Fibroblast of mammary gland (primary cell): ENCODE measurements at places on chromosomes 5 and 9.

GRCh38 chr5:171355302-171355724 lies 32.3 kb upstream of the NPM1 start:
- DNase-seq, result no peak

- DNase-seq, result no peak
These were observed 17.4 kb downstream of the CDC42SE2 start for GRCh38 chr5:131281133-131281867.

- DNase-seq, result no peak
These were observed 67.0 kb upstream of the PPP1R2B start for GRCh38 chr5:156783092-156783491.

DNA sequence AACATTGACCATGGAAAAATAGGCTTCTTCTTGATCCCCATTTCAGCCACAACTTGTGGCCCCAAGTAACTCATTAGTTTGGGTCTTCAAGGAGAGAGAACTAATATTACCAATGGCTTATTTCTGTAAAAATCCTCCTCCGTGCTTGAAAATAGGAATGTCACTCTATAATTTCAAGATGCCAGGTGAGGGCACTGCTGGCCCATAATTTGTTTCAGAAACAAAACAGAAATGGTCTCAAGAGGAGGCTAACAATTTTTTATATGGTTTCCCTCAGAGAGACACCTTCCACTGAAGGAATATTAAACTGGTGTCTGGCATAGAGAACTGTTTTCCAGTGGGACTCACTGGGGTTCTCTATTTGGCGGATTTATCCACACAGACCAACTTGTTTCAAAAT lies 437.0 kb upstream of the TRPC7 start:
- peak; percentile 54 for DNase-seq

- DNase-seq, result peak; percentile 100
These were observed 224.1 kb downstream of the ESM1 start for GRCh38 chr5:54761213-54761701.

GRCh38 chr5:39570403-39571027 lies 145.7 kb upstream of the DAB2 start:
- DNase-seq, result peak; percentile 67

DNA sequence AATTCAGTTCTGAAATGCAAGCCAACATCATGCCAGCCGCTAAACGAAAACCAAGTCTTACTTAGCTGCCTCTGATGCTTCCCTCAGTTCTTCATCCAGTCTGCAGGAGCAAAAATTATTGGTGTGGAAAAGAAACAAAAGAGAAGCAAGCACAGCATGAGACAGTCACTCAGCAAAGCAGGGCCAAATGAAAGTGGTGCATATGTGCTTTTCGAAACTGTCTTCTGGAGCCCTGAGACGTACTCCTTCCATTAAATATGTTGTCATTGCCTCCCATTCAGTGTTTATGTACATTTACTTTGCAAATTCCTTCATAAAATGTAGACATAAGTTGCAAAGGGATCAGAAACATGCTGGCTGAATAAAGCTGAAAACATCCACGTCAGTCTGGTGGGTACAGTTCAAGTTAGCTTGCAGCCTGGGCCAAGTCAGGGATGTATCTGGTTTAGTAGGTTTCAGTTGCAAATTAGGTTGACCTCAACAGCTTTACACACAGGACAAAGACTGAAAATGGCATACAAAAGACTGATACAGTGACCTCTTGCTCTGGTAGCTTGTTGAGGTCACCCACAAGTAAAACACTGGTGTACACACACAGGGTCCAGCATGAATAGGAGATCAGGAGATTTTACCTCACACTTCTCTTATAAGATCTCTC lies 139.7 kb upstream of the PCA3 start:
- DNase-seq, result no peak

- DNase-seq, result peak; percentile 46
These were observed at the start of gene SPATA6L for GRCh38 chr9:4666042-4666699. Gene SPATA6L, minus strand, starts transcription at chr9:4666480. Its CDS starts 230 bp downstream, at chr9:4666250.

- DNase-seq, result no peak
These were observed 105.6 kb downstream of the GOLPH3 start for GRCh38 chr5:32068561-32068960.

GRCh38 chr9:127053960-127054359 lies 68.5 kb downstream of the ANGPTL2 start:
- no peak for DNase-seq

DNA sequence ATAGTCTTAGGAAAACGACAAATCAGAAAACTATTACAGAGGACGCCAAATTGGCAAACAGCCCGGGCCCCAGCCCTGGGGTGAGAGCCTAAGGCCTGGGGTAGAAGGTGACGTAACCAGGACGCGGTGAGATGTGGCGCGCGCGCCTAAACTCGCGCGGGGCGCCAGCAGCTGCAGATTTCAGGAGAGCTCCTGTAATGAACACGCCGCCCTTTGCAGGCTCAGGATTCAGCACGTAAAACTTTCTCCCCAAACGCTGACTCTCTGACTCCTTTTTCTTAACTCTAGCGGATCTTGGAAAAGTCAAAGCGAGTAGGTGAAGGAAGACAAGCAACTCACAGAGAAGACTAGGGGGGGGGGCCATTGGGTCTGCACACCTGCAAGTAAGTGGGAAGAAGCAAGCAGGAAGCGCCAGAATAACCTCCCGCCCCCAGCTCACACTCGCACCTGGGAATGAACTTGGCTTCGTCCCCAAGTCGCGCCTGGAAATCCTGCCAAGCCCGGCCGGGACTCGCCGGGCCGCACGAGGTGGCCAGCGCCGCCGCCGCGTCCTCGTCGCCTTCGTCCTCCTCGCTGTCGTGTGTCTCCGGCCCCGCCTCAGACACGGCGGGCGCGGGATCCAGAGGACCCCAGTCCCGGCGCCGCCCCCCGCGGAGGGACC lies 822 bp downstream of the RASEF start:
- DNase-seq, result peak; percentile 35

DNA sequence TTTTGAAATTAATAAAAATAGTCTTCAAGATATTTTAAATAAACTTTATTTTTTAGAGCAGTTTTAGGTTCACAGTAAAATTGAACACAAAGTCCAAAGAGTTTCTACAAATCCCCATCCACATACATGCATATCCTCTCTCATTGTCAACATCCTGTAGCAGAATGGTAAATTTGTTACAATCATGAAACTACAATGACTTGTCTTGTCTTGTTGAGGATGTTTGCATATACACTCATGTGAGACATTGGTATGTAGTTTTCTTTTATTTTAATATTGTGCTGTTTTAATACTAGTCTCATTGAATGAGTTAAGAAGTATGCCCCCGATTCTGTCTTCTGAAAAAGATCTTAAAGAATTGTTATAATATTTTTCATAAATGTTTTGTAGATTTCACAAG lies 447.0 kb upstream of the EDIL3 start:
- no peak for DNase-seq

- peak; percentile 30 for DNase-seq
These were observed at the start of gene ZBTB34 for GRCh38 chr9:126860077-126860756. Gene ZBTB34, plus strand, starts transcription at chr9:126860639. Its CDS starts 18,761 bp downstream, at chr9:126879400.

DNA sequence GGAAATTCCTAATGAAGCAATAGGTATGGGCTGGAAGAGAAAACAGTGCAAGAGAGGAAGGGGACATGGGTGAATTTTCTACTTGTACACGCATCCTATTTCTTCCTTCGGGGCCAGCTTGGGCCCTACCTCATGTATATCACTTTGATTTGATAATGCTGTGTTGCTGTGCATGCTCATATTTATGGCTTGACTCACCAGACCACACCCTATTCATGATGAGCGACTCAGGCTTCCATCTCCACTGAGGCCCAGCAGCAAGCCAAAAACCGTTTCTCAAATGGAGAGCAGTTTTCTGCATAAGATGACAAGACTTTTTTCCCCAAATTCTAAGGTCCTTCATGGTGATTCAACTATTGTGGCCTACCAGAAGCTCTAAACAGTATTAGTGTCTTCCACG lies 2039.1 kb upstream of the CDH9 start:
- DNase-seq, result no peak

GRCh38 chr5:116525674-116526073 lies 48.9 kb downstream of the SEMA6A start:
- DNase-seq, result no peak

DNA sequence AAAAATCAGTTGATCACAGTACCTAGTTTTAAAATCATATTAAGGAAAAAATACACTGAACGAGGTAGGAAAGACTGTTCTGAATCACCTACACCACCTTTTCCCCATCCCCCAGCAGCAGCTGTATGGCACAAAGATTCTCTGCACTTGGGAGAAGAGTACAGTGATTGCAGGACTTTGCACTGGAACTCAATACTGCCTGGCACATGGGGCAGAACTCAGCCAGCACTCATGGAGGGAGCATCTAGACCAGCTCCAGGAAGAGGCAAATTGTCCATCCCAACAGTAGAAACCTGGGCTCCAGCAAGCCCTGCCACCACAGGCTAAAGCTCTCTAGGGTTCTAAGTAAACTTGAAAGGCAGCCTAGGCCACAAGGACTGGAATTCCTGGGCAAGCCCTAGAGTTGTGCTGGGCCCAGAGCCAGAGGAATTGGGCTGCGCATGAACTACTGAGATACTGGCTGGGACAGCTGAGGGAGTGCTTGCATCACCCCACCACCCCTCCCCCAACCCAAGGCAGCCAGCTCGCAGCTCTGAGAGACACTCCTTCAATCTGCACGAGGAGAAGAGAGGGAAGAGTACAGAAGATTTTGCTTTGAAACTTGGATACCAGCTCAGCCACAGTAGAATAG lies 654.4 kb upstream of the CDH6 start:
- no peak for DNase-seq

GRCh38 chr5:142544946-142545649 lies 140.8 kb downstream of the FGF1 start:
- DNase-seq, result peak; percentile 29

- DNase-seq, result peak; percentile 59
These were observed 20.8 kb downstream of the DCANP1 start for GRCh38 chr5:135426102-135427082.

- no peak for DNase-seq
These were observed 122.4 kb downstream of the ADGRV1 start for GRCh38 chr5:90680921-90681563.

GRCh38 chr5:34452170-34452828 lies 203.8 kb upstream of the RAI14 start:
- DNase-seq, result peak; percentile 69

DNA sequence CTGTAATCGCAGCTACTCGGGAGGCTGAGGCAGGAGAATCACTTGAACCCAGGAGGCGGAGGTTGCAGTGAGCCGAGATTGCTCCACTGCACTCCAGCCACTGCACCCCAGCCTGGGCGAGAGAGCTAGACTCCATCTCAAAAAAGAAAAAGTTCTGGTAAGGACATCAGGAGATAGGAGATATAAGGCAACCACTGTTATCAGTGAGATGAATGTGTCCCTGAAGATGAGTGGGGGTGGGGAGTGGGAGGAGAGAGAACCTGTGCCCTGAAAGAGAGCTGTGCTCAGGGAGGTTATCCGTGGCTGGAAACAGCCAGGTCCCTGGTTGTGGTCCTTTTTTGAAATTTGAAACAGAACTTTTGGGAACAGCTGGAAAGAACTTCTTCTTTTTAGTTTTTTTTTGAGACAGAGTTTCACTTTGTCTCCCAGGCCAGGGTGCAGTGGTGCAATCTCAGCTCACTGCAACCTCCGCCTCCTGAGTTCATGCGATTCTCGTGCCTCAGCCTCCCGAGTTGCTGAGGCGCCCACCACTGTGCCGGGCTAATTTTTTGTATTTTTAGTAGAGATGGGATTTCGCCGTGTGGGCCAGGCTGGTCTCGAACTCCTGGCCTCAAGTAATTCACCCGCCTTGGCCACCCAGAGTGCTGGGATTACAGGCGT lies 2.6 kb downstream of the PTPA start:
- DNase-seq, result no peak

DNA sequence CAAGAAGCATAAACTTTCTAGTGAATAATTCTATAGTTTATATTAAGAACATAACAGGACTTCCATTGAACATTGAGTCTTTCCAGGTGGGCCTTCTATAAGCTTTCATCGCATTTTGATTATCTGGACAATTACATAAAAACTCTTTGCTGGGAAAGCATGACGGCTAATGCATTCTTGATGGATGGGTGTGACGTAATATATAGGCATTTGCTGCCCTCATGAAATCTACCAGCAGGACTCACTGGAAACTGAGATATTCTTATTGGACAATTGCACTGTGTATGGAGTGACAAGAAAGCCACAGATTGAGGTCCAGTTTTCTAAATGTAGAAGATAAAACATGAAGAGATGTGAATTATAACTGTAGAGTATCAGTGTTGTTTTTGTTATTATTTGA lies 15.0 kb downstream of the PTPRD start:
- no peak for DNase-seq

- no peak for DNase-seq
These were observed 109.5 kb downstream of the MYO10 start for GRCh38 chr5:16826379-16827125.

DNA sequence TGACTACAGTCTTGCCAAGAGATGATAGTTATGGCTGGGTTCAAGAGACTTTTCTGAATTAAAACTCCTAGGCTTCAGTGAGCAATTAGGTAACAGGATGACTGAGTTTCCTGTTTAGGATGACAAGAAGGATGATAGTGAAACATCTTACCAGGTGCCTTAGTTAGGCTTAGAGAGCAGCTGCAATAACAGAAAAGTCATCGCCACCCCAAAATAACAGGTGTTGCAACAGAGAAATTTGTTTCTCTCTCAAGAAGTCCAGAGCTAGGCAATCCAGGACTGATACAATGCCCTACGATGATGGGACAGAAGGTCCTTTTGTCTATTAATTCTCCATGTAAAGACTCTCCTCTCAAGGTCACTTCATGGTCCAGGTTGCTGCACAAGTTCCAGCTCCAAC lies 361.8 kb downstream of the CAAP1 start:
- DNase-seq, result no peak

DNA sequence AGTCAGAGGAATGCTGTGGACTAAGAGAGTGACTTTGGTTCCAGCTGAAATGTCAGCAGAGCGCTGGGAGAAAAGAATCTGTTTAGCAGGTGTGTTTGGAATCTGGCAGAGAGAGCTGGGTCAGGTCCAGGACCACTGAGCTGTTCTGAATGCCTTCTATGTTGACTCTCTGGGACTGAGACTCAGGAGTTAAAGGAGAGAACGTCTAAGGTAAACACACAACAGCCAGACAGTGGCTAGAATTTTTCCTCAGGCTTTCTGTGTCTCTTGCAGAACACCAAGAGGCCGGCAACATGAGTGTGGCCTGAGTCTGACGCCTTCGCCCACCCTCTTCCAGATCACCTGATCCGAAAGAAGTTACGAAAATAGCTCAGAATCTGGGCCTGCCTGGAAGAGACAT lies 107.2 kb upstream of the ZNF462 start:
- DNase-seq, result no peak
